Stimulated activated CD8-positive, alpha-beta memory T cell treated with anti-CD3 and anti-CD28 coated beads, Interleukin-7, amount 100 ng/mL, for 1 hour (primary cell): ENCODE measurements at places on chromosomes 13 and 19.

- DNase-seq = no peak
Measured at GRCh38 chr13:34671137-34671536, 270.9 kb upstream of the NBEA start.

DNA sequence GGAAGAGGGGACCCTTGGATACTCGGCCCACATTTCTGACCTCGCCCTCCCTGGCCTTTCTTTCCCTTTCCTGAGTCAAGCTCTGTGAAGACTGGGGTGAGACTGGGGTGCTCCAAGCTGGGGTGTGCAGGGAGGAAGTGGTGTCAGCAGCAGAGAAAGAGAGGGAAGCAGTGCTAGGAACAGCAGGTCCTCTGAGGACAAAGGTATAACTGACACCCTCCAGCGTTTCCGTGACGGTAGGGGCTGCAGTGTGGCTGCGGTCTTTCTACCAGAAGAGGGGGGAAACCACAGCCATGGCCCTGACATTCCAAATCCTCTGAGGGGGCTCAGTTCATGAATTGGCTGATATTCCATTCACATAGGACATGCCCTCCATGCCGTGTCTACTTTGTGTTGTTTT lies 1.1 kb downstream of the KIR3DL2 start:
- DNase-seq = no peak

DNA sequence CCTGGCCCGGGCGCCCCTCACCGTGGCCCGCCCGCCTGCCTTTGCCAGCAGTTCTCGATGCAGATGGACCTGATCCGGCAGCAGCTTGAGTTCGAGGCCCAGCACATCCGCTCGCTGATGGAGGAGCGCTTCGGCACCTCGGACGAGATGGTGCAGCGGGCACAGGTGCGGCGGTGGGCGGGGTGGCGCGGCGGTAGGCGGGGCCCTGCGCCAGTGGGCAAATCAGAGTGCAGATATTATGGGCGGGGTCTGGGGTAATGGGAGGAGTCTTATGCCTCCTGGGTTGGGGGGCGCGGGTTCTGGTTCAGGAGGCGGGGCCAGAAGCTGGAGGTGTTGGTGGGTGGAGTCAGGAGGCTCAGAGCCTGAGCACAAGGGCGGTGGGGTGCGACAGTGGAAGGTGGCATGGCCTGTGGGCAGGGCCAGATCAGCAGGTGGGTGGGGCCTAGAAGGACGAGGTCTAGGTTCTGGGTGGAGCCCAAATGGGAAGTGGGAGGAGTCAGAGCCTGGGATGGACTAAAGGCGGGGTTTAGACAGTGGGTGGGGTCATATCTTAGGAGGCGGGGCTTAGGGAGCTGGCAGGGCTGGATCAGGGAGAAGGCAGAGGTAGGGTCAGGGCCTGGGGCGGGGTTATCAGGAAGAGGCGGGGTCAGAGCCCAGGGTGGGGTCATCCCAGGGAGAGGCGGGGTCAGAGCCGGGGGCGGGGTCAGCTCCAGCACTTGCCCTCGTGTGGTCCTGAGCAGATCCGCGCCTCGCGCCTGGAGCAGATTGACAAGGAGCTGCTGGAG lies 5.6 kb downstream of the APC2 start:
- DNase-seq = no peak

DNA sequence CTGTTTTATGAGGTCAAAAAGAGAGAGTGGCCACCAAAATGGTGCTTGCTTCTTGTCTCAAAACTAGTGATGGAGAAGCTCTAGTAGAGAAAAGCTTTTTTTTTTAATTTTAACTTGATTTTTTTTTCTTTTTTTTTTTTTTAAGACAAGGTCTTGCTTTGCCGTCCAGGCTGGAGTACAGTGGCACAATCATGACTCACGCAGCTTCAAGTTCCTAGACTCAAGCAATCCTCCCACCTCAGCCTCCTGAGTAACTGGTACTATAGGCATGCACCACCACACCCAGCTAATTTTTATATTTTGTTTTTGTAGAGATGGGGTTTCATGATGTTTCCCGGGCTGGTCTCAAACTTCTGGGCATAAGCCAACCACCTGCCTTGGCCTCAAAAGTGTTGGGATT lies 279.0 kb downstream of the TBC1D4 start:
- no peak for DNase-seq

GRCh38 chr19:48443256-48443655 lies 2.5 kb upstream of the GRWD1 start:
- DNase-seq = no peak

- DNase-seq = no peak
Measured at GRCh38 chr13:29109987-29110386, 289.8 kb downstream of the MTUS2 start.

DNA sequence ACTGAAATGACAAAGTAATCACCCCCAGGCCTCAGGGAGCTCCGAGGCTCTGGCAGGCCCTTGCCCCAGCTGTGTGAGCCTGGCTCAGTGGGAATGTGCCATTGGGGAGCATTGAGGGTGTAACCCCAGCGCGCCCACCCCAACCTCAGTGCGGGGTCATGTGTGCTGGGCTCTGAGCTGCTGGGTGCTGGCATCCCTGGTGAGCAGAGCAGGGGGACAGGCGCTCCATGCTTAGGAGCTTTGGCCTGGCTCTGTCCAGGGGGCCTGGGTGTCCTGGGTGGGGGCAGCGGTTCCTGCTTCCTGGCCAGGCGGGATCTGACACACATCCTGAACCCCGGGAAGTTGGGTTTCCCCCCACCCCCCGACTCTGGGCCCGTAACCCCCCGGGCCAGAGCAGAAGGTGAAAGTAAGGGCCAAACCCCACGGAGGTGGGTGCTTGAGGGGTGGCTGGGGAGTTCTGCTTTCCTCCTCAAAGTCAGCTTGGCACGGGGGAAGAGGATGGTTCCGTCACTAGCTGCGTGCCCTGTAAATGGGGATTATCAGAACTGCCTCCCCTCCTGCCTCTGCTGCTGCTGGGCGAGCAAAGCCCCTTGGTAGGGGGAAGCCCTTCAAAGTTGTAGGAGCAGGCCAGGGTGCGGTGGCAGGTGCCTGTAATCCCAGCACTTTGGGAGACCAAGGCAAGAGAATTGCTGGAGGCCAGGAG lies 1.7 kb downstream of the LRP3 start:
- DNase-seq = no peak

GRCh38 chr13:88602786-88603777 lies 931.9 kb downstream of the SLITRK5 start:
- no peak for DNase-seq

GRCh38 chr13:60275208-60275607 lies 111.5 kb upstream of the DIAPH3 start:
- DNase-seq = no peak

GRCh38 chr13:113897161-113897560 lies 33.3 kb upstream of the GAS6 start:
- DNase-seq = no peak

GRCh38 chr19:19406878-19407632 lies 1.6 kb downstream of the GATAD2A start:
- DNase-seq = no peak

- no peak for DNase-seq
Measured at GRCh38 chr13:65965501-65965900, 1264.6 kb downstream of the PCDH9 start.

- no peak for DNase-seq
Measured at GRCh38 chr19:15180451-15181390, 20.1 kb downstream of the NOTCH3 start.

DNA sequence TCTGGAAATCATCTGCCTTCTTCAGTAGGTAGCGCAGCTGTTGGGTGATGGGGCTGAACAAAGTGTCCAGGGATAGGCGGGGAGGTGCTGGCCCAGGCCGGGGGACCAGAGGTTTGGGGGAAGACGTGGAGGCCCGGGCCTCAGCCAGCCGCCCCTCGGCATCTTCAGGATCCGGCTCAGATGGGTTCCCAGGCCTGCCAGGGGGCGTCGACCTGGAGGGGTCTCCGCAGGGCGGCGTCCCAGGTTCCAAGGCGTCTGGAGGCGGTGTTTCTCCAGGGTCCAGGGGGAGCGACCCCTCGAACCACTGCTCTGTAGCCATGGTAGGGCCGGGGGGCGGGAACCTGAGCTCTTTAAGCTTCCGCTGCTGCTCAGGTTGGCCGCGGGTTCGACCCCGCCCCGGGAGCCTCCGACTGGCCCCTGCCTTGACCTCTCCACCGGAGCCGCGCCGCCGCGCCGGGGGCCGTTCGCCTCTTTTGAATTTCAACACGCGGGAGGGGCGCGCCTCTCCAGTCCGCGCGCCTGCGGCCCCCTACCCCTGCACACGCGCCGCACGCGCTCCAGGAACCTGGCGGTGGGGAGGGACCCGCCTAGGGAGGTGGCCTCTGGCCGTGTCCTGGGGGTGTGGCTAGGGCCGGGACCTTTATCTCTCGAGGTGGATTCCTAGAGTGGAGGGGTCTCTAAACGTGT lies at the start of gene C19orf67:
Gene C19orf67, minus strand, starts transcription at position 475 of the 687 bp plus-strand sequence. Its CDS starts 156 bp downstream, at position 319.
- DNase-seq = no peak

DNA sequence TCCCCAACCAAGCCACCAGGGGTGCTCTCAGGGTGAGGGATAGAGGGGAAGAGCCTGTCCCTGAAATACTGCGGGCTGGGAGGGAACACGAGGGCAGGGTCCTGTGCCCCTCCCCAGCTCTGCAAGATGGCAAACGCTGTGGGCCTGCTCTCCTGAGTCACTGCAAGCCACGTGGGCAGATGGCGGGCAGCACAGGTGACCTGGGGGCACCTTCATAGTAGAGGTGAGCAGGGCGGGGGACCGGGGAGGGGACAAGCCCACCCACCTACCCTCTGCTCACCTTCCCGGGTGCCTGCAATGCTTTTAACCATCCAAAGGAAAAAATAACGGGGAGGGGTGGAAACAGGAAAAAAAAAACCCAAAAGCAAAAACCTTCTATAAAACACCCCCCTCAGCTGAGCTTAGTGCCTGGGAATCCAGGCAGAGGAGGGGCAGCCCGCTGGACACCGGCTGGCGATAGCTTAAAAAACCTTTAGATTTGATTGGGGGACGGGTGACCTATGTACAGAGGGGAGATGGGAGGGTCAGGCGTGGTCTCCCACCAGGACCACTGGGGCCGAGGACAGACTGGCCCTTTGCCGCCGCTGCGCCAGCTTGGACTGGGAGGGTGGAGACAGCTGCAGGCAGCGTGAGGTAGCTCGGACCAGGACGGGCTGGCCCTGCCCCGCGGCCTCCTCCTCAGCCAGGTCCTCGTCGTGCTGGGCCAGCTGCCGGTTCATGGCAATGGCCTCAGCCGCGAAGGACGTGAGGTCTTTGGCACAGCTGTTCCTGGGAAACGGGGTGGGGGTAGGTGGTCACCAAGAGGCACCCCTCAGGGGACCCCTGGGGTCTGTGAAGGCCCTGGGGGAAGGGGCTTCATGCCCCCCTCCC lies 11.7 kb downstream of the MKNK2 start:
- DNase-seq = no peak

GRCh38 chr19:43782689-43783231 lies 2.0 kb upstream of the KCNN4 start:
- DNase-seq = no peak

DNA sequence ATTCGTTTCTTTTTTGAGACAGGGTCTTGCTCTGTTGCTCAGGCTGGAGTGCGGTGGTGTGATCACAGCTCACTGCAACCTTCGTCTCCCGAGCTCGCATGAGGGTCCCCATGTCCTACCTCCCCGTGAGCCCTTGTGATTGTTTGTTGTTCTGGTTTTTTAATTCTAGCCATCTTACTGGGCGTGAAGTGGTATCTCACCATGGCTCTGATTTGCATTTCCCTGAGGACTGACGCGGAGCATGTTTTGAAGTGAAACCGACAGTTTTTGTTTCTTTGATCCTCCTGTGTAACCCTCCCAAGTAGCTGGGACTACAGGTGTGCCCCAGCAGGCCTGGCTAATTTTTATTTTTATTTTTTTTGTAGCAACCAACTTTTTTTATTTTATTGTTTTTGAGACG lies 21.7 kb downstream of the GNG7 start:
- DNase-seq = no peak

GRCh38 chr13:105915146-105915850 lies 620.2 kb downstream of the EFNB2 start:
- DNase-seq = no peak

- DNase-seq = no peak
Measured at GRCh38 chr13:113273851-113274590, 23.0 kb upstream of the LAMP1 start.

GRCh38 chr19:50964266-50964665 lies 5.1 kb downstream of the KLK6 start:
- DNase-seq = no peak

- no peak for DNase-seq
Measured at GRCh38 chr13:95457294-95457693, 95.2 kb upstream of the CLDN10 start.

GRCh38 chr19:7865262-7865911 lies 8.8 kb downstream of the PRR36 start:
- no peak for DNase-seq

DNA sequence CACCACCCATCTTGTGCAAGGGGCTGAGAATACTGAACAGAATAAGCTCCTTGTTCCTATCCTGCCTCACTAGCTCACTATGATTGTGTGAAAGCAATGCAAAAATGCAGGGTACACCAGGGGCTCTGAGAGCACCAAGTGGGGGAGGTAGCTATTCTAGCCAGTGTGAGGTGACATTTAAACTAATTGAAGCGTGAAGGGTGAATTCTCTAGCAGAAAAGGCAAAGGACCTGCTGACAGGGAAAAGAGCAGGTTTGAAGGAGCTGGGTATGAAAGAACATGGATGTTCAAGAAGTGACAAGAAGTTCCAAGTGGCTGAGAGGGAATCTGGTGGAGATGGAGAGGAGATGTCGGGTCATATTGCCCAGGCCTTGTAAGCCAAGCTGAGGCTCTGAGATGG lies 64.2 kb downstream of the SIAH3 start:
- no peak for DNase-seq

DNA sequence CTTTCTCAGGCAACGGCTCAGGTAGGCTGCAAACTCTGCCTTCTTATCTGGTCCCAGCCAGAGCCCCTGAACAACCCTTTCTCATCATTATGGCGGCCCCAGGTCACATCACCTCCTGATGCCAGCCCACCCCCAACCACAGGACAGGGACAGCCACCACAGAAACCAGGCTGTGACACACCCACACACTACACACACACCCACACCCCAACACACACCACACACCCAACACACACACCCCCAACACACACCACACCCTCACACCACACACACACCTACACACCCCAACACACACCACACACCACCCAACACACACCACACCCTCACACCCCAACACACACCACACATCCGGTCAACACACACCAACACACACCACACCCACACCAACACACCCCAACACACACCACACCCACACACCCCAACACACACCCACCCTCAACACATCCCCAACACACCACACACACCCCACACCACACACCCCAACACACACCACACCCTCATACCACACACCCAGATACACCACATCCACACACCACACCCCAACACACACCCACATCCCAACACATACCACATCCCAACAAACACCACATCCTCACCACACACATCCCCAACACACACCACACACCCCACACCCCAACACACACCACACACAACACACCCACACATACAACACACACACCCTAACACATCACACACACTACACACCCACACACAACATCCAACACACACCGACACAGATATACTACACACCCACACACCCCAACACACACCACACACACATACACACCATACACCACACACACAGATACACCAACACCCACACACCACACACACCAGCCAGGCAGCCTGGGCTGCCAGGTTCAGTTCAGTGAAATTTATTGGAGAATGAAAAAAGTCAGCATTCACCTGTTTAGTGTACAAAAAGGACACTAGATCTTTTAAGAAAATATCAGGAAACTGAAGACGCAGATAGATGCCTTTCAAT lies 4.2 kb upstream of the ISYNA1 start:
- DNase-seq = no peak

- no peak for DNase-seq
Measured at GRCh38 chr13:94261163-94261562, 218.3 kb downstream of the DCT start.
